ENCODE measurements at places on chromosomes 5 and 9.

DNA sequence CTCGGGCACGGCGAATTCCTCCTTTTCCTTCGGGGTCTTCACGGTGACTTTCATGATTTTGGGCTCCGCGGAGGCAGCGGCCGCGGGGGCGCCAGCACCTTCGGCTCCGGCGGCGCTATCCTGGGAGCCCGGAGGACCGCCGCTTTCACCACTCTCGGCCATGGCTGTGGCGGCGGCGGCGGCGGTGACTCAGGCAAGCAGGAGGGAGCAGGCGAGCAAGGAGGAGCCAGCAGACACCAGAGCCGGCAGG, 315 bp downstream of the UBQLN1 start:
- no peak for DNase-seq

DNA sequence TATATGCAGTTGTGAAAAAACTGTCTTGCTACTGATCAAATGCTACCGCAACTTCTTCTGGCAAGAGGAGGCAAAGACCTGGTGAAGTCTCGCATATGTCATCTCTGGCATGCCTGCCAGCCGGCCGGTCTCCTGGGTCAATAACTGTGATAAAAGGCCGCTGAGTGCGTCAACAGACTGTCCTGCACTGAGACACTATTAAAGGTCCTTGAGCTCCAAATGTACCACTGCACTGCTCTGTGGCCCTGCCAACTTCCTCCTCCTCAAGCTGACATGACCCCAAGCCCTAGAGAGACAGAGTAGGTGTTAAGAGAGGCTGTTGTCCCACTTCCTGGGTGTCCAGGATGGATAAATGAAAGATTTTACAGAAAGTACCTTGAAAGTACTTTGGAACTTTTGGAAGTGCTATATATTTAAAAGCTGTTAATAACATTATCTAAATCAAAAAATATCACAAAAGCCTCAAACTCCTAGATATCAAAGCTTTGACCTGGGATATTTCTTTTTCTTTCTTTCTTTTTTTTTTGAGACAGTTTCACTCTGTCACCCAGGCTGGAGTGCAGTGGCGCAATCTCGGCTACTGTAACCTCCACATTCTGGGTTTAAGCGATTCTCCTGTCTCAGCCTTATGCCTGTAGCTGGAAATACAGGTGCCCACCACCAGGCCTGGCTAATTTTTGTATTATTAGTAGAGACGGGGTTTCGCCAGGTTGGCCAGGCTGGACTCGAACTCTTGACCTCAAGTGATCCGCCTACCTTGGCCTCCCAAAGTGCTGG, 31.5 kb downstream of the RAPGEF1 start:
- DNase-seq, result no peak

DNA sequence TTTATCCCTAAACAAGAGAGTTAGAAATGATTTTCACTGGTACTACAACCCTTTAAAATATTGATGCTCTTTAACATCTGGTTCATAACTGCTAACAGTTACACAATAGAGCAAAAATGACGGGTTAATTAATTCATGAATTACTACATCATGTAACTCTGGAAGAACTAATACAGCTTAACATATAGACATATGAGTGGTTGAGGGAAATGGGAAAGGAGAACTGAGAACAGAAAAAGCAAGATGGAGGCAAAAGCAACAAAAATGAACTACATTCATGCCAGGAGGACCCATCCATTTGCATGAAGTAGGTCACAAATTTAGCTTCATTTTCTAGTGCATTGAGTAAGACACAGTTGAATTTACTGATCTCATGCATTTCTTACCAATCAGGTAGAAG, 61.8 kb downstream of the C9 start:
- DNase-seq, result no peak

DNA sequence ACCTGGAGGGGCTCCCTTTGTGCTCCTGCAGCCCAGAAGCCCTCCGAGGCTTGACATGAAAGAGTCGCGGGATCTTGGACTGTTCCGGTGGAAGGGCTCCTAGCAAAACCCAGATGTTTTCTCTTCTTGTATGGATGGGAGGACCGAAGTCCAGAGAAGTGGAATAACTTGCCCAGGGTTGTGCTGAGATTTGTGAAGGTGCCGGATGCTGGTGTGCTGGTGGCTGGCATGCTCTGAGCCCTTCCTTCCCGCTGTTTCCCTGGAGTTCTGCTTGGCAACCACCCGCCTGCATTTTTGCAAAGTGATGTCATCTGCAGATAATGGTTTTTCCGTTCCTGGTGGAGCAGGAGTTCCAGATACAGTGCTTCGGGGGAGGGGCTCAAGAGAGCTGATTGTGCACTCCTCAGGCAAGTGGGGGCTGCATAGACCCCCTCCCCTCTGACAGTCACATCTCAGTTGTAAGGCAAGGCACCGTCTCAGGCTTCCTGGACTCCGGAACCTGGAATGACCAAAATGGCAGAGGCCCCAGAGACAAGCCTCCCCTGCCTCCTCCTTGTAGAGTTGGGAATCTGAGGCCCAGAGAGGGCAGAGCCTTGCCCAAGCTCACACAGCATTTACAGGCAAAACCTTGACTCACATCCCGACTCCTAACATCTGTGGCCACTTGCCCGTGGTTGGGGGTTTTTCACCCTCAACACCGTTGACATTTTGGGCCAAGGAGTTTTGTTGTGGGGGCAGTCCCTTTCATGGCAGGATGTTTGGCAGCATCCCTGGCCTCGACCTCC, 157.0 kb downstream of the RGS3 start:
- no peak for DNase-seq

DNA sequence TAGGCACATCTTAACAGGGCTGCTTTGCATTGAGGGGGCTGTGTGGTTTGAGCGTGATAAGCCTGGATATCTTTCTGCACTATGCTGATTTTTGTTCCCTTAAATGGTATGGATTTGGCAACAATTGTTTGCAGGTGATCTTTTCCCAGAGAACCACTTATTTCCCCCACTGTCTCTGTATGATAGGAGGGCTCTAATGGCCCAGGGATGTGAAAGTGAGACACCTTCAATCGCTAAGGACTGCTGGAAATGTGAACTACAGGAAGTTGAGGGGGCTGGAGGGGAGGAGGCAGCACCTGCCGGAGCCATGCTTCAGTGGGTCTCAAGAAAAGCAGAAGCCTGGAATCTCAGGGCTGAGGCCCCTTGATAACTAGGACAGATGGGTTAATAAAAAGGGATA, 29.4 kb downstream of the SYK start:
- DNase-seq, result no peak

DNA sequence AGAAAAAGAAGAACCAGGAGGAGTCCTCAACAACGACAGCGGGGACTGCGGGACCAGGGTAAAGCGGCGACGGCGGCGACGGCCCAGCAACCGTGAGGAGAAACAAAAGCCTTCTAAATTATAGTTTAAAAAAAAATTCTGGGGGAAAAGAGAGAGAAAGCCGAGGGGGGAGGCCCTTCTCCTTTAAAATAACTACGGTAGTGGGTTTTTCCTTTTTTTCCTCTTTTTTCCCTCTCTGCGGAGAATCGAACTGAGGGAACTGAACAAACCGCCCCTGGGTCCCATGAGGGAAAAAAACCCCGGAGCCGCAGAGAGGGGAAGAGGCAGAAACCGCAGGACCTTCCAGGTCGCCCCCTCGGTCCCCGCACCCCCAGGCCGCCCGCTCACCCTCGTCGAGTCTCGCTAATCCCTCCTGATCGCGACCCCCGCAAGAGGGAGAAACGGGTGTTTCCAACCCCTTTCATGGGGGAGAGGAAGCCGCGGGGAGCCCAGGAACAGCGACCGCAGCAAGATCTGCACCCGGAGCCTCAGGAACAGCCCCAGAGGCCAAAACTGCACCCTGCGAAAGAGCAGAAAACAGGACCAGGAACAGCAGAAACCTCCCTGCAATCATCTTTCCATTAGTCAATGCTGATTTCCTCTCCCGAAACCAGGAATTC, 453 bp downstream of the CPEB4 start:
- DNase-seq, result no peak

- no peak for DNase-seq
Measured at GRCh38 chr5:36355516-36355915, 53.8 kb upstream of the RANBP3L start.

GRCh38 chr5:26692952-26693351, 345.4 kb downstream of the CDH9 start:
- DNase-seq, result no peak

DNA sequence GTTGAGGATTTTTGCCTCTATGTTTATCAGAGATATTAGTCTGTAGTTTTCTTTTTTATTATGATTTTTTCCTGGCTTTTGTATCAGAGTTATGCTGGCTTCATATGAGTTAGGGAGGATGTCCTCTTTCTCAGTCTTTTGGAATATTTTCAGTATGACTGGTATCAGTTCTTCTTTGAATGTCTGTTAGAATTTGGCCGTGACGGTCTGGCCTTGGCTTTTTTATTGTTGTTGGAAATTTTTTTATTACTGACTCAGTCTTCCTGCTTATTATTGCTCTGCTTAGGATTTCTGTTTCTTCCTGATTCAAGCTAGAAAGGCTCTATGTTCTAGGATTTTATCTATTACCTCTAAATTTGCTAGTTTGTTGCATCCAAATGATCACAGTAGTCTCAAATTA, 421.9 kb downstream of the CDH10 start:
- no peak for DNase-seq

DNA sequence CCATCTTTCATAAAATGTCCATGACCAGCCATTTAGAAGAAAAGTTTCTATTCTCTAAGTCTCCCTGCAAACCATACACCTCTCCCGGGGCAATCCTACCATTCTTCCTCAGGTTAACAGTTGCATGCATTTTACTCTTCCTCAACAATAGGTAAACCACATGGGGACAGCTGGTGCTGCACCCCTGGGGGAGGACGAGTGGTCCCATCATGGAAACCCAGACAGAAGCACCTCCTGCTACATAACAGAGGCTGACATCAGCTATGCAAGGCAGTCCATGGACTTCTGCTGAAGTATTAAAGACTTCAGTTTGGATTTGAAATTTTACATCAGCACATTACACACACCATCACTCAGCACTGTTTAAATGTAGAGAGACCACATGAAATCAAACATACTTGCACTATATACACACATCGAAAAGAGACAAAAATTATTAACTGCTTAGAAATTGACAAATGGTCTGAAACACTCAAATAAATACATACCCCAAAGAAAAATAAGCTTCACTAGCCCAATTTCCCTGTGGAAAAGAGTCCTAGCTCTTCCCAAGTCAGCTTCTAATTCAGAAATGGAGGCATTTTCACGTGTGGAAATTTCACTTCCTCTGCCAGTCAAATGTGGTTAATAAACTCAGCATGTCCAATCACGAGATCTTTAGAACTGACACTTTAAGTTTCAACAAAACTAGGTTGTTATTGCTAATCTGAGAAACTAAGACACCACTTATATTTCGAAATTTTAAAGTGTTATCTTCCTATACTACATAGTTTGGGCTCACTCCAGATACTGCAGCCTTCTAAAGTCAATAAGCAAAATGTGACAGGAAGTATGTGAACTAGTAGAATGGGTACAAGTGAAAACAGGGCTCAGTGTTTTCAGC, 173.4 kb downstream of the ROR2 start:
- no peak for DNase-seq

GRCh38 chr5:81907012-81907635, 64.7 kb upstream of the ATG10 start:
- no peak for DNase-seq

GRCh38 chr9:88174324-88174723, 36.0 kb upstream of the SPATA31C2 start:
- no peak for DNase-seq

GRCh38 chr5:170183816-170184687, 48.7 kb upstream of the C5orf58 start:
- DNase-seq, result peak; percentile 27

- DNase-seq, result no peak
Measured at GRCh38 chr9:109477258-109478050, 20.7 kb downstream of the PTPN3 start.

DNA sequence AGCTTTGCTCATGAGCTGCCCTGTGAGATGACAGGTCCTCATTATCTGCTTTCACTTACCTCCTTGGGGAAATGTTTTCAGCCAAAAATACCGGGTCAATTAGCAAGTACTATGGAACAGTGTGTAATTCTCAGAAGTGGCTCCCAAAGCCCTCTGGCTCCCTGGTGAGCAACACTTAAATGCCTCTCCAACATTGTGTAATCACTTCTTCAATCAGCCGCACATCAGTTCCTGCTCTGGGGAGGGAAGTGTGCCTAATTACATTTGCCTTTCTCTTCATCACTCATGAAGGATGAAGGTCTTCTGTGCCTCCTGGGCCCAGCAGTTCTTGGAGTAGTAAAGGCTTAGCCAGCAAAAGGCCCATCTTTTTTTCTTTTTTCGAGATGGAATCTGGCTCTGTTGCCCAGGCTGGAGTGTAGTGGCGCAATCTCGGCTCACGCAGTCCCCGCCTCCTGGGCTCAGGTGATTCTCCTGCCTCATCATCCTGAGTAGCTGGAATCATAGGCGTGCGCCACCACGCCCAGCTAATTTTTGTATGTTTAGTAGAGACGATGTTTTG, 23.1 kb downstream of the NIM1K start:
- DNase-seq, result no peak

DNA sequence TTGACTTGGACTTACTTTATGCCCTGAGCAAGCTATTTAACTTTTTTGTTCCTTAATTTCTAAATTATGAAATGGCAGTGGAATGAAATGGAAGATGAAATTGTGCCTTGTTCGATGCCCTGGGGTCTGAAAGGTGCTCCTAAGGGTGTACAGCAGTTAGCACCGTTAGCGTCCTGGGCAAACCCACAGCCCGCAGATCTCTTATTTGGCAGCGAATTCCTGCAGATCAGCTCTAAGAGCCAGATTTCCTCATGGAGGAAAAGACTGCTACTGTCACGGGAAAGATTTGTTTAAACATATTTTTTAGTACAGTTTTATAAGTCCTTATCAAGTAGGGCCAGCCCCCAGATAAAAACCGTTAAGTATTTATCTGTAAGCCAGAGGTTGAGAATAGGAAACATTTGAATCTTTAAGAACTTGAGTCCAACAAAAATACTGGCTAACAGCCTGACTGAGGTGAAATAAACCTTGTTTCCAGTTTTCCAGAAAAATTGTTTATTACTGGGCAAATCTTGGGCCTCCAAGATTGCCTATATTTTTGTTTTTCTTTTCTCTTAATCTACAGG, 216.5 kb upstream of the DMRT1 start:
- no peak for DNase-seq

- no peak for DNase-seq
Measured at GRCh38 chr5:133232011-133232410, 180.2 kb downstream of the HSPA4 start.

DNA sequence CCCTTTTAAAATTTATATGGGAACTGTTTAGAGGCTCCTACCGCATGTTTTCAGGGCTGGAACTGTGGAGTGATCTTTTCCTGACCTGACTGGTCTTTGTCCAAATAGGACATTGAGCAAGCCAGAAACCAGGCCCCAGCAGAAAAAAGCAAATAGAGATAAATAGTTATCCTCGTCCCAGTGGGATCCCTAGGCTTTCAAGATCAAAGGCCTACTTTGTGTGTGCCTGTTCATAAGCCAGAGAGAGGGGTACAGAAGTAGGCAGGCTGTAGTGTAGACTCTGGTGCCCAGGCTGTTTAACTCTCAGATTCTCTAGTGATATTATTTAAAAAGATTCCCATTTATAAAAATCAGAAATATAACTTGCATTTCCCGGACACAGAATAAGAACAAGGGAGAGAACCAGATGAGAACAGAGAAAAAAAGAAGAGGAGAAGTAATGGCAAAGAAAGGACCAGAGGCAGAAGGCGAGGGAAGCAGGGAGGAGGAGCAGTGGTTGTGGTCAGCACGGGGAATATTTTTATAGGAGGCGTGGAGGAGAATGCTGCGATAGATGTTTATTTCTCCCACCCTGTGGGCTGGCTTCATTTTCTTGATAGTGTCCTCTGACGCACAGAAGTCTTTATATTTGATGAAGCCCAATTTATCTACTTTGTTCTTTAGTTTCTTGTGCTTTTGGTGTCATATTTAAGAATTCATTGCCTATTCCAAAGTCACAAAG, 101.2 kb downstream of the AOPEP start:
- DNase-seq, result no peak

Measured in CD8-positive, alpha-beta T cell (primary cell).